ENCODE measurements at places on chromosomes 3 and 15.

DNA sequence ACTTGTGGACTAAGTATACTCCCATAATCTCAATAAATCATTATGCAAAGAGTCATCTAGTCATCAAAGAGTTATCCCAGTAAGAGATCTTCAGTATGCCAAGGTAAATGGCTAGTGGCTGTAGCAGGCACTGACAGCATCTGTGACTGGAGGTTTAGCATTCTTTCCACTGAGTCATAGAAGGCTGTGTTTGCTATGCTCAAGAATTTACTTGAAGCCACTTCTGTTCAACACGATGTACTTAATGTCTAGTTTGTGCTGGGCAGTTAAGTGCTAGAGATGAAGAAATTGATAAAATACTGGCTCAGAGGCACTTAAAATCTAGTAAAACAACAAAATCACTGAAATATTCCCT lies 13.0 kb downstream of the ZBED2 start:
- no peak for DNase-seq

DNA sequence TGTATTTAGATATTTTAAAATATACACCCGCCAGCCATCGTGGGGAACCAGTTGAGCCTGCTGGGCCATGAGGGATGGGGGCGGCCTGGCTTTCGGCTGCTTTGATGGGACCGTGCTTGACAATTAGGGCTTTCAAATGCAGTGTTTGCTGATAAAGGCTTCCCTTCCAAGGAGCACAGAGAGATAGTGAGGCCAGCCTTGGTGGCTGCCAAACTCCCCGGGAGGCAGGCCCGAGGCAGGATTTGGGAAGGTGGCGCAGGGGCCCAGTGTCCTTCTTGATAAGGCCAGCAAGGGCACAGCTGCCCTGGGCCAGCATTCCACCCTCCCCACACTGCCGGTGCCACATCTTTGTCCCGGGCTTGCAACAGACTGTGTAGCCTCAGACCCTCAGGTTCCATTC lies 75.6 kb downstream of the LINGO1 start:
- DNase-seq, result no peak

- no peak for DNase-seq
Observed at GRCh38 chr3:65314916-65315315, 627.1 kb upstream of the ADAMTS9 start.

DNA sequence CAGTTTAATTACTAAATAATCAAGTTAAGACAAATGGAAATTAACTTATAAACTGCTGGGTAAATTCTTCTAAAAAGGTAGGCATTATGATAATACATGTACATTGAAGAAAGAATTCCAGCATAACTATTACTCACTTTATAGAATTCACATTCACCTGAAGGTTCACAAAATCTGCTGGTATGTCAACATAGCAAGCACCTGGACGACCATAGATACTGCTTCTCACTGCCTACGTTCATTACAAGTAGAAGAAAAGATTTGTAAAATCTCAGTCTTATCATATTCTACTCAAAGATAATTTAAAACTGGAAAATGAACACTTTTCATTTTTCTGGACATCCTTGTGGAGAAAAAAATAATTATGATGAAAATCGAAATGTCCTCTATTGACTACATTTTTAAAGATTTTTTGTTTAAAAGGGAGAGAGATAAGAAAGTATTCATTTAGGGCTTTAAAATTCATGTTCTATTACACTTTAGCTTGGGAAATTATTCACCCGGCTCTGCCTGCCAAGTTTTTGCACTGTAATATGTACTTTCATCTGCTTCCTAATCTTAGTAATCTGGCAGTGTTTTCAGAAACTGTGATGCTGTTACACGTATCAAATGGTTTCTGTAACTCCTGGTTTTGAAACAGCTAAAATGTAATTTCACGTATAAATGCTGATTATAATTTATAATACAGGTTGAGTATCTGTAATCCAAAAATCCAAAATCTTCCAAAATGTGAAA lies 16.1 kb downstream of the HACL1 start:
- no peak for DNase-seq

DNA sequence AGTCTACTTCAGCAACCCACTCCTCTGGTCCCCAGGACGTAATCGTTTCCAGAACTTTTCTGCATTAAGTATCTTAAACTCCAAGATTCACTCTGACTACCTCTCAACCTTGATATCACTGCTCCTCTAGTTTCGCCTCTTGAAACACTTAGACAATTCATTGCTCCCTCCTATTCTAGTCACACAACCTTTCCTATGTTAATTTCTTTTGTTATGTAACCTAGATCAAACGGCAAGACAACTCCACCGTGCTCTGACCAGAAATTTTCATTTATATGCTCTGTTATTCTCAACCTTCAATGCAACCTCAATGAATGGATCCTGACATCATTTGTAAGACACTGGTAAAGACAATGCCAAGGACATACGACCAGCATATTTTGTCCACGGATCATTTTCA lies 71.3 kb downstream of the CADM2 start:
- DNase-seq, result no peak

GRCh38 chr3:167575000-167575600 lies 78.6 kb downstream of the WDR49 start:
- DNase-seq, result no peak

- no peak for DNase-seq
Observed at GRCh38 chr3:43215663-43216275, 70.6 kb upstream of the SNRK start.

DNA sequence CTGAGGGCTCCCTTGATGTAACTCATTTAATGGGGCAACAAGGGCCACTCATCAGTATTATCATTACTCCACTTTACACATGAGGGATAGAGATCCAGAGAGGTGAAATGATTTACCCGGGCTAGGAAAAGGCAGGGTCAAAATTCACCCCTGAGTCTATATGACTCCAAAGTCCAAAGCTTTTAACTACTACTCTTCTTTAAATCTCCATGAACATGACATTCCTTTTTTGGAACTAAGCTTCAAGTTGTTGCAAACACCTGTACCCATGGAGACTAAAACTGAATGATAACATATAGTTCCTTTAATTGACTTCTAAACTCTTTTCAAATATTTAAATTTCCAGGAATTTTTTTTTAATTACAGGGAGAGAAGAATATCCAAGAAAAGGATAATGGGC lies 292.9 kb upstream of the GADL1 start:
- no peak for DNase-seq

GRCh38 chr15:90531147-90531546 lies 1.4 kb downstream of the CRTC3 start:
- DNase-seq, result no peak
